ENCODE measurements at places on chromosomes 16 and 17. TPM values are rescaled to one million over a fixed set of nuclear protein-coding genes. Genes with fewer than 3 reads are reported as not detected.
A peak's percentile ranks its signal among the peaks of the same experiment; 100 is the strongest.

- no peak for DNase-seq
- H3K27ac ChIP-seq: peak overlapping the region; percentile 99
- peak overlapping the region; percentile 95 for H3K4me3 ChIP-seq
- peaks cover 46% of the 10 kb centered on the region for H3K36me3 ChIP-seq
Observed at GRCh38 chr17:45314741-45315647, 1.8 kb downstream of the MAP3K14 start.

DNA sequence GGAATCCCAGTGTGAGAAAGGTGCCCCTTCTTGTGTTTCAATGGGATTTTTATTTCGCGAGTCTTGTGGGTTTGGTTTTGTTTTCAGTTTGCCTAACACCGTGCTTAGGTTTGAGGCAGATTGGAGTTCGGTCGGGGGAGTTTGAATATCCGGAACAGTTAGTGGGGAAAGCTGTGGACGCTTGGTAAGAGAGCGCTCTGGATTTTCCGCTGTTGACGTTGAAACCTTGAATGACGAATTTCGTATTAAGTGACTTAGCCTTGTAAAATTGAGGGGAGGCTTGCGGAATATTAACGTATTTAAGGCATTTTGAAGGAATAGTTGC, 567 bp downstream of the UBB start:
- H3K27me3 ChIP-seq: peaks cover under 1% of the 10 kb centered on the region
- H3K4me3 ChIP-seq: peak overlapping the region; percentile 90
- H3K4me1 ChIP-seq: peaks cover 31% of the 10 kb centered on the region
- peak overlapping the region; percentile 92 for H3K27ac ChIP-seq
- peaks cover 32% of the 10 kb centered on the region for H3K36me3 ChIP-seq
- no peak for DNase-seq

DNA sequence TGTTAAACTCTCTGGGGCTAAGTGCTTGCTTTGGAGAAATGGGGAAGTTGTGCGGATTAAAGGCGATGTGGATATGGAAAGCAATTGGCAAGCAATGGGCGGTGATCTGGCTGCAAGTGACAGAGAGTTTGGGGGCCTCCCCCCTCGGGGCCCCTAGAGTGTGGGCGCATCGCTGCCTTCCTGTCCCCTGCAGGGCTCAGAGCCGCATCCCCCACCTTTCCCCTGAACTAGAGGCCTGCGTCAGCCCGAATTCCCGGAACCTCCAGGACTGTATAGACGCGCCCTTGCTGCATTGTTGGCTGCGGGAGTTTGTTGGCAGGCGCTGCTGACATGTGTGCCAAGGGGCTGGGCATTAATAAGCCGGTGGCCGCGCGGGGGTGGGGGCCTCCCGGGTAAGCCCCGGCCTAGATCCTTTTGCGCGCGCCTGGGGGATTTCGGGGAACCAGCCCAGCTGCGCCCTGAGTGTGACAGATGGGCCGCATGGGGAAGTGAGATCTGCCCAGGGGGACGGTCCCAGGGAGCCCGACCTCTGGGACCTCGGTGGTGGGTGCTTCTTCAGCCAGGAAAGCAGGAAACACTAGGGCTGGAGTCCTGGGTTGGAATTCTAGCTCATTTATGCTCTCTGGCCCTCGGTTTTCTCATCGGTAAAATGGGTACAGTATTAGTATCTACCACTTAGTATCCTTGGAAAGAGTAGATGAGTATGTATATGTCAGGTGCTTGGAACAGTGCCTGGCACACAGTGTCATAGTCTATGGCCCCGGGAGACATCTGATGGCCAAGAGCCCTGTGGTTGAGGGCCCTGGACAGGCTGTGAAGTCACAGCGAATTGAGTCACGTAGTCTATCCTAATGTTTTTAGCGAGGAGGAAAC, 1.0 kb downstream of the EEF2K start:
- peak overlapping the region; percentile 91 for H3K27ac ChIP-seq
- H3K4me3 ChIP-seq: peak overlapping the region; percentile 91
- H3K27me3 ChIP-seq: no peaks in the 10 kb centered on the region
- peak; percentile 19 for DNase-seq
- H3K4me1 ChIP-seq: peaks cover 31% of the 10 kb centered on the region
- H3K36me3 ChIP-seq: peaks cover 21% of the 10 kb centered on the region

- no peaks in the 10 kb centered on the region for H3K36me3 ChIP-seq
- H3K4me1 ChIP-seq: no peaks in the 10 kb centered on the region
- H3K27ac ChIP-seq: no peak overlapping the region
- DNase-seq: no peak
- no peaks in the 10 kb centered on the region for H3K27me3 ChIP-seq
Observed at GRCh38 chr16:88815901-88816589, 4.3 kb upstream of the APRT start.

- DNase-seq: no peak
- H3K27ac ChIP-seq: no peak overlapping the region
- H3K27me3 ChIP-seq: no peaks in the 10 kb centered on the region
- H3K36me3 ChIP-seq: no peaks in the 10 kb centered on the region
- H3K4me1 ChIP-seq: peaks cover 12% of the 10 kb centered on the region
Observed at GRCh38 chr16:57271063-57271345, 13.5 kb downstream of the PLLP start.

RHBDF1 gene
- 0.52 TPM for total RNA-seq

LITAFD gene
- total RNA-seq: not detected

ZNF768 gene
- total RNA-seq: 13.7 TPM

GRCh38 chr16:75306099-75306762, 54.8 kb upstream of the BCAR1 start:
- peaks cover 27% of the 10 kb centered on the region for H3K36me3 ChIP-seq
- H3K27me3 ChIP-seq: peaks cover 7% of the 10 kb centered on the region
- DNase-seq: no peak
- H3K4me3 ChIP-seq: no peak overlapping the region
- H3K4me1 ChIP-seq: peaks cover 19% of the 10 kb centered on the region
- no peak overlapping the region for H3K27ac ChIP-seq

GRCh38 chr16:29972500-29972899, 1.2 kb upstream of the TAOK2 start:
- DNase-seq: no peak
- H3K27ac ChIP-seq: no peak overlapping the region
- peaks cover 23% of the 10 kb centered on the region for H3K36me3 ChIP-seq
- H3K27me3 ChIP-seq: no peaks in the 10 kb centered on the region
- H3K4me1 ChIP-seq: peaks cover 36% of the 10 kb centered on the region
- no peak overlapping the region for H3K4me3 ChIP-seq

DNA sequence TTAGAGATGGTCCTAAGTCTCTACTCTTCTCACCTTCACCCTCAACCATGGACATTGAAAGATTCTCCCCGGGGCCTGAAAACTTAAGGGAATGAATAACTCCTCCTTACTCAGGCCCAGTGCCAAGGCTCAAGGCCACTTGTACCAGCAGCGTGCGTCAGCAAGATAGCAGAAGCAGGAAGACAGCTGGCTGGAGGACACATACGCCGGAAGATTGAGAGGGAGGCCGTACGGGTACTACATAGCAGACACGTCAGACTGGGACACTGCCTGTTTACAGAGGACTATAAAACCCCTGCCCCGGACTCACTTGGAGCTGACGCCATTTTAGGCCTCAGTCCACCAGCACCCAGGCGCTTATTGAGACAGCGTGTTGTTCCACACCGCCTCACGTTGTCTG, 75.8 kb upstream of the MED13 start:
- H3K36me3 ChIP-seq: no peaks in the 10 kb centered on the region
- H3K4me1 ChIP-seq: no peaks in the 10 kb centered on the region
- H3K27me3 ChIP-seq: peaks cover 18% of the 10 kb centered on the region
- no peak for DNase-seq
- no peak overlapping the region for H3K27ac ChIP-seq

GRCh38 chr17:7262192-7262934, at the start of gene CLDN7:
Gene CLDN7 (minus strand): TSS chr17:7262478. CDS start chr17:7262043, 435 bp downstream.
- peak within 1 kb of the TSS; percentile 73 for H3K4me3 ChIP-seq
- H3K4me1 ChIP-seq: peaks cover 32% of the 10 kb centered on the region
- DNase-seq: no peak
- H3K36me3 ChIP-seq: peaks cover 12% of the 10 kb centered on the region
- H3K27ac ChIP-seq: peak within 1 kb of the TSS; percentile 49

- H3K27me3 ChIP-seq: no peaks in the 10 kb centered on the region
- no peaks in the 10 kb centered on the region for H3K4me1 ChIP-seq
- no peak overlapping the region for H3K27ac ChIP-seq
- no peaks in the 10 kb centered on the region for H3K36me3 ChIP-seq
Observed at GRCh38 chr17:72463287-72464102, 342.7 kb downstream of the SOX9 start.

DNA sequence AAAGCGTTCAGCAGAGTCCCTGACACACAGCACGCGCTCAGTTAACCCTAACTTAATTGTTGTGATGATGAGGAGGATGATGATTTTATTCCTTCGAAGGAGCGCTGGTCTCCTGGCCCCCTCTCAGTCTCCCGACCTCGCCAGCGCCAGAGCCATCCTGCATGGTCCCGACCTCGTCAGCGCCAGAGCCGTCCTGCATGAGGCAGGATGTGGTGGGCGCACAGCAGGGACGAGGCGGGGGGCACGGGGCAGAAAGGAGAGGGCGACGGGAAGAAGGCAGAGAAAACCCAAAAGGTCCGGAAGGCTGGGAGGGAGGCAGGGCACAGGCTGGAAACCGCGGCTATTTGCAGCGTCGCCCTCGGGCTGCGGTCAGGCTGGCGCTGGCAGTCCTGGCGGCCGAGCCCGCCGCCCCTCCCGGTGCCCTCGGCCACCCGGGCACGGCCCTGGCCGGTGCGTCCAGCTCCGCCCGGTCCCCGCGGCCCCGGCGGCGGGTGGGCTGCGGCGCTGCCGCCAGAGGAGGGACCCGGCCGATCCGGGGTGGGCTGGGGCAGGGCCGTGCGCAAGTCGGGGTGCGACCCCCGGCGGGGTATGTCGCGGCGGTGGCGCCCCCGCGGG, 3.0 kb upstream of the TAC4 start:
- H3K27ac ChIP-seq: peak overlapping the region; percentile 1
- DNase-seq: no peak
- H3K27me3 ChIP-seq: peaks cover 15% of the 10 kb centered on the region
- peaks cover 12% of the 10 kb centered on the region for H3K4me1 ChIP-seq
- H3K36me3 ChIP-seq: peaks cover 3% of the 10 kb centered on the region

DNA sequence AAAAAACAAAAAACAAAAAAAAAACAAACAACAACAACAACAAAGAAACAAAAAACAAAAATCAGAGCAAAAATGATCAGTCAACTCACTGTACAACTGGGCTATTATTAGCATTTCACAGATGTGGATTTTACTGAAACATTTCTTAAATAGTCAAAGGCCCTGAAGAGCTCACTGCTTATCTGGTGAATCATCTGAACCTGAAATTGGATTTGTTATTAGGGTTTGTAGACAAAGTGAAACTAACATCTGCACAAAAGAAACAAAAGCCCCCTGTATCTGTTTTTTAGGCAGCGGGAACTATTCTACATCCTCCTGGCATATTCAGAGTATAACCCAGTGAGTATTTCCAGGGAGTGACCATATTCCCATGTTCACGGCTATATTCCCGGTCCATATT, 32.6 kb upstream of the KSR1 start:
- no peaks in the 10 kb centered on the region for H3K4me1 ChIP-seq
- H3K36me3 ChIP-seq: no peaks in the 10 kb centered on the region
- peaks cover 10% of the 10 kb centered on the region for H3K27me3 ChIP-seq
- no peak for DNase-seq

- peaks cover 6% of the 10 kb centered on the region for H3K27me3 ChIP-seq
- H3K4me3 ChIP-seq: peak overlapping the region; percentile 49
- peak overlapping the region; percentile 86 for H3K27ac ChIP-seq
Observed at GRCh38 chr17:37847811-37848331, 76.3 kb upstream of the TBC1D3K start.

DNA sequence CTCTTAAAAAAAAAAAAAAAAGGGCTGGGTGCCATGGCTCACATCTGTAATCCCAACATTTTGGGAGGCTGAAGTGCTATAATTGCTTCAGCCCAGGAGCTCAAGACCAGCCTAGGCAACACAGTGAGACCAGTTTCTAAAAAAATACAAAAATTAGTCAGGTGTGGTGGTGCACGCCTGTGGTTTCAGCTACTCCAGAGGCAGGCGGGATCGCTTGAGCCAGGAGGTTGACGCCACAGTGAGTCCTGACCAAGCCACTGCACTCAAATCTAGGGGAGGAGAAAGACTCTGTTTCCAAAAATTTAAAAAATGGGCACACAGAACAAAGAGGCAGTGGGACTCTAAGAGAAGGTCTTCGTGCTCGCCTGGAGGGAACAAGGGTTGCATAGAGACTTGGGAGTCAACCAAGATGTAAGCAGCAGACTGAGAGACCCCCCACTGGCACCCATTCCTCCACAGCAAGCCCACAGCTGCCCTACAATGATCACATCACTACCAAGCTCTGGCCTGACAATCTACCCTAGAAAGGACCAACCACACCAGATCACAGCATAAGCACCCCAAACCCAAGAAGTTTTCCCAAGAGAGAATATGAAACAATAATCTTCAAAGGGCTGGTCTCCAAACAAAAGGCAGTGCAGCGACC, 121.6 kb downstream of the ANKRD11 start:
- no peak overlapping the region for H3K4me3 ChIP-seq
- H3K27me3 ChIP-seq: no peaks in the 10 kb centered on the region
- no peak for DNase-seq
- peak overlapping the region; percentile 8 for H3K27ac ChIP-seq
- peaks cover 64% of the 10 kb centered on the region for H3K4me1 ChIP-seq

GRCh38 chr17:34351096-34351495, 5.2 kb upstream of the CCL13 start:
- H3K36me3 ChIP-seq: no peaks in the 10 kb centered on the region
- H3K4me3 ChIP-seq: no peak overlapping the region
- no peak overlapping the region for H3K27ac ChIP-seq
- DNase-seq: no peak
- no peaks in the 10 kb centered on the region for H3K4me1 ChIP-seq

DNA sequence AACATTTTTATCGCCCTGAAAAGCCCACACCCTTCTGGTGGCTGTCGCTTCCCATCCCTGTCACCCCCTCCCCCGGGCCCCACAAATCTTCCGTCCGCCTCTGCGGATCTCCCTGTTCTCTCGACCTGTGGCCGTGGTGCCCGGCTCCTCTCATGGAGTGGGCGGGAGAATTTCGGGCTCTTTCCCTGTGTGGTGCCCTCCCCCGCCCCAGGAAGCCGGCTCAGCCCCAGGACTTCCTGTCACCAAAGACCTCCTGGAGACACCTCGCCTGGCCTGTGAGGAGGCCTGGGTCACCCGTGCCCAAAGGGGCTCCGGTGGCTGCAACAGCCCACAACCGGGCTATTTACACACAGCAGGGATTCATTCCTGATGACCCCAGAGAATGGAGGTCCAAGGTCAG, 26.1 kb upstream of the UBE2I start:
- H3K4me1 ChIP-seq: no peaks in the 10 kb centered on the region
- no peak overlapping the region for H3K27ac ChIP-seq

RAB26 gene
- 0.70 TPM for total RNA-seq

DNA sequence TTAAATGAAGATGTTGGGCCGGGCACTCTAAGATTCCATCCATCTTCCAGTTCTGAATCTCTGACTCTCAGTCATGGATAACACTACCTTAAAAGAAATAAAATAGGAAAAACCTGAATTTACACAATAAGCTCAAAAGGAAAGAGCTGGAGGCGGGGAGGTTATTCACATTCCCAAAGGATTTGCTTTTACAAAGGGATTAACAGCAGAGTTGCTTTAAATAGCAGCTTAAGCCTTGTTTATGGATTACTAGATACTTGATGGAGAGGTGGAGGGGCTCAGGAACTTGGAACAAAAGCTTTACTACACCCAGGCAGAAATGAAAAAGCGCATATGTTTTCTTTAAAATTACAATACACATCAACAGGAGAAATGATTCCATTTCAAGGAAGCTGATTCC, 84.5 kb downstream of the XYLT1 start:
- no peak for DNase-seq
- no peak overlapping the region for H3K27ac ChIP-seq
- H3K36me3 ChIP-seq: peaks cover 2% of the 10 kb centered on the region
- peaks cover 43% of the 10 kb centered on the region for H3K4me1 ChIP-seq

GRCh38 chr16:11257131-11257938, 1.3 kb upstream of the SOCS1 start:
- H3K36me3 ChIP-seq: peaks cover 22% of the 10 kb centered on the region
- peaks cover 40% of the 10 kb centered on the region for H3K4me1 ChIP-seq
- peak overlapping the region; percentile 85 for H3K27ac ChIP-seq
- DNase-seq: peak; percentile 46
- H3K4me3 ChIP-seq: peak overlapping the region; percentile 86

Measured in activated T-helper 1 cell treated with anti-CD3 and anti-CD28 coated beads, Interleukin-12 subunit alpha, Interleukin-12 subunit beta, Interleukin-2, Interleukin-4 antibody, amounts not matched to agents 30 ng/mL and 10 ng/mL and 1 ng/mL, durations not matched to agents 14 hours and 24 hours and 36 hours (primary cell).